ENCODE measurements at places on chromosomes 3 and 15.

GRCh38 chr3:183629546-183630301 is 5.7 kb upstream of the KLHL24 start:
- no peak for ATAC-seq

DNA sequence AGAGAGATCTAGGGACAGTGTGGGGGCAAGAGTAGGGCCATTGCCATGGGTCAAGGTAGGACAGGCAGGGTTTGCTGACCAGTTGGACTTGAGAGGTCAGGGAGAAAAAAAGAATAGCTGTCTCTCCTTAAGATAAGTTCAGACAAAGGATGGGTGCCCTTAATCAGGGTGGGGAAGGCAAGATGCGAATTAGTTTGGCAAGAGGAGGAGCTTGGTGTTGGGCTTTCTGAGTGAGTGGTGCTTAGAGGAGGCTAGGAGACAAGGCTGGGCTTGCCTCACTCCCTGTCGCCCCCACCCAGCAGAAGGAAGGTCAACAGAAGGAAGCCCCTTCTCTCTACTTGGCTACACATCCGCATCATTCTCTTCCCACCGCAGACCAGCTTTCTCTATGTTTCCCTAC is 53.9 kb upstream of the CTDSPL start:
- no peak for ATAC-seq

DNA sequence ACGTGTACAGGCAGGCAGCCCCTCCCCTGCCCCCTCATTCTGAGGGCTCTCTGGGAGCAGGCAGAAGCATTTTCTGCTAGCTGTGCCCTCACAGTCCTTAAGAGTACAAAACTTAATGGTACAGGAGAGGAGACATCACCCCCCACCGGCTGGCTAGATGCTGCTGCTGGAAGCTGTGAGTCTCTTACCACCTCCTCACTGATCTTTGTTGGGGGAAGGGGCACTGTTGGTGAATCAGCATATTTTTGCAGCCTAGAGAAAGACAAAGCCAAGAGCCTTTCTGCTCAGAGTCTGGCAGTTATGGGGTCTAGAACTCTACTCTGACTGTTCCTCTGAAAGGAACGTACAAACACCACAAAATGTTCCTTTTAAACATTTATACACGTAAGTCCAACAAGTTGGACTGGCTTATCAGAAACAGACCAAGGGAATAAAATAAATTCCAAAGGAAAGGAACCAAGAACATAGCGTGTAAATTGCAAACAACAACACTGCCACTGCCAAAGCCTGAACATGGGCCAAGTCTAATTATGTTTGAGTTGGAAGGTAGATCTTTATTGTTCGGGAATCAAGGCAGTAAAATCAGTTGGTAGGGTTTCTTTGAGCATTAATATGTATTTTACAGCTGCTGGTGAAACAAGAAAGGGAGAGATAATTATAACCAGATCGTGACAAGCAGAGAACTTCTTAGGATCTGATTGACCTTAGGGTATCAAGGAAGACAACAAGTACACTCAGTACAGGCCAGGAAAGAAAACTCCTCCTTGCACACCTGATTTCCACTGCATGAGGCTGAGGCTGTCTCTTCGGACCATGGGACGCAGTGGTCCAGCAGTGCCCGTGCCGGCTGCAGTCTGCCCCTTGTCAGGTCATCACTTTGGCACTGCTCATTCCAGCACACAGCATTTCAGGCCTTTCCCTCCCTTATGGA is 27.4 kb downstream of the CLK3 start:
- ATAC-seq = no peak

DNA sequence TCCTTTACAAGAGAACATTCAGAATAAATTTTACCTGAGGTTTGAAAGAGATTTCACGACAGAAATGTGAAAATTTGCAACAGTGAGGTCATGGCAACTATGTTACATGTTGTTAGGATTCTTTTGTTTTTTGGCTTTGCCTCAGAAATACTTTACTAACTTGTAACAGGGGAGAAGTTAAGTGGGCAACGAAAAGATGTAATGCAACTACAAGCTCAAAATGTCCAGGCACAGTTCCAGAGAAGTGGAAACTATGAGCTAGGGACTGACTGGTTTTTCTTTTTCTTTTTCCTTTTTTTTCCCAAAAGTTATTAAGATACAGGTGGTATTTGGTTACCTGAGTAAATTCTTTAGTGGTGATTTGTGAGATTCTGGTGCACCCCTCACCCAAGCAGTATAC is 111.5 kb upstream of the PPP2R3A start:
- no peak for ATAC-seq

DNA sequence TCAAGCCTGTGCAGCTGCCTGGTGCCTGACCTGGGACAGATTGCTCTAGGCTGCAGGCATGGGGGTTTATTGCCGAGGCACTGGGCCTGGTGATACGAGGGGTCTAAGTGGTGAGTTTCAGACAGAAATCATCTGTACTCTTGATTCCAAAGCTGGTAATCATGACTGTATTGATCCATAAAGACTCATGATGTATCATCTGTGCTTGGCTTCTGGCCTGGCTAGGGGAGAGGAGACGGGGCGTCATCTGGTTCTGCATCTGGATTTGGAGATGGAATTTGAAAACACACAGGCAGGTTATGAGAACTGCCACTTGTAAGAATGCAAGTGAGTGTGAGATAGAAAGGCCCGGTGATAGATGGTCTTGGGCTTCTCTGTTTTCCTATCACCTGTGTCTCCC is 337.4 kb upstream of the C2CD4B start:
- no peak for ATAC-seq

- no peak for ATAC-seq
Observed at GRCh38 chr3:66620296-66620695, 119.5 kb upstream of the LRIG1 start.

DNA sequence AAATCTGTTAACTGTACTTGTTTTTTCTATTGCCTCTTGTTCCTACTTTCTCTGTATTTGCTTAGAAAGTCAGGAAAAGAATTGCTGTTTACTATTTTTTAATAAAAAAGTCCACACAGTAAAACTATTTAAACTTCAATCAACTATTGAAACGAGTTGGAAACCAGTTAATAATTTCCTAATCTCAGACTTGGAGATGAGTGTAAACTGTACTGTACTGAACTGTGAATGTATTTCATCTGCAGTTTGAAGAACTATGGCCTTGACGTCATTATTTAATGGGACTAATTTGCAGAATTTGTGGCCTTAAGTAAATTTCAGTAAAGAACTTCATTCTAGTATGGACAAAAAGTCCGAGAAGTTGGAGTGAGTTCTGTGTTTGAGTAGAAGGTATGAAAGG is 89.1 kb downstream of the LRRC28 start:
- no peak for ATAC-seq

GRCh38 chr3:3074551-3075257 is 35.5 kb downstream of the IL5RA start:
- ATAC-seq = no peak

GRCh38 chr3:112811131-112811884 is 35.4 kb downstream of the CD200R1L start:
- no peak for ATAC-seq

GRCh38 chr15:76866716-76867321 is 38.3 kb downstream of the SCAPER start:
- no peak for ATAC-seq

DNA sequence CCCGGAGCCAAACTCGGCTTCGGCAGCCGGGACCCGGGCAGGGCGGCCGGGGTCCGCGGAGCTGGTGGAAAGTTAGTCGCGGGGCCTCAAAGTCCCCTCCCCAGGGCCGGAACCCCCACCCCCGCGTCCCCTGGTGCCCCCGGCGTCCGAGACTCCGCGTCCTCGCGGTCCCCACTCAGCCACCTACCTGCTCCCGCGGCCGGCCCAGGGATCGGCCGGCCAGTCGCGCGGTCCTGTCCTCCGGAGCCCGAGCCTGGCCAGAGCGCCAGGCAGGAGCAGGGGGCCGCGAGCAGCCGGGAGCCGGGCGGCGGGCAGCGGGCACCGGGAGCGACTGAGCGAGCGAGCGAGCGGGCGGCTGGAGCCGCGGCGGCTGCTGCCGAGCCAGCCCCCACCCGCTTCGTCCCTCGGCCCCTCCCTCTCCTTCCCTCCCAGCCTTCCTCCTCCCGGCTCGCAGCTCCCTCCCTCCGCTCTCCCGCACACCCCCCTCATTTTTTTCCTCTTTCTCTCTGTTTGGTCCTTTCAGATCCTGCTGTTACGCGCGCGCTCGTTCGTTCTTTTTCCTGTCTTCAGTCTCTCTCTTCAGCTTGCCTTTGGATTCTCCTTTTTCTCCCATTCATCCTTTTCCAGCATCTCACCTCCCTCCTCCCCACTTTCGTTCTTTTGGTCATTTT is at the start of gene MEGF11:
Gene MEGF11, minus strand, starts transcription at position 333 of the 671 bp plus-strand sequence. CDS start 125,347 bp downstream, outside the sequence.
- ATAC-seq = no peak

- ATAC-seq = no peak
Observed at GRCh38 chr3:30048431-30048830, 558.0 kb upstream of the TGFBR2 start.

- peak; percentile 86 for ATAC-seq
Observed at GRCh38 chr3:59540696-59541095, 490.9 kb upstream of the CFAP20DC start.

DNA sequence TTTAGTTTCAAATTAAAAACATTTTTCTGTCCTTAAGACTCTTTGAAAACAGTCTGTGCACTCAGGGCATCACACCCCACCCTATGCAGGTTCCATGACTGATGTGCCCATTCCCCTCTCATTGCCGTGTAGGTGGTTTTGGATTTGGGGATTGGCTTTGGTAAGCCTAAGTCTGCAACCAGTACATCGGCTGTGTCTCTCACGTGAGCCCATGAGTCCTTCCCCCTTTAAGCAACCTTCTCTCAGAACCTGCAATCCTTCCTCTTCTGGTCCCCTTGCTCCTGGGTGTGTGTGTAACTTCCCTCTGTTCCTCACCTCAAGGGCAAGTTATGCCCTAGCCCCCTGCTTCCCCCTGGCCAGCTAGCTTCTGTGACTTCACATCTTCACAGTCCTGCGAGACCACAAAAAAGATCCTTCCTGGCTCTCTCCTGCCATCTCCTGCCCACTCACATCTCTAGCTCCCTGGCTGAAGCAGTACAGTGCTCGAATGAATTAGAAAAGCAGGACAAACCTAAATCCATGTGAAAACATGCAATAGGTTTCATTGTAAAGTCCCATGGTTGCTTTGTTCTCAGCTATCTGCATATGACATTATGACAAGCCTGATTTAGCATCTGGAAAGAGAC is 126.7 kb downstream of the UACA start:
- no peak for ATAC-seq

DNA sequence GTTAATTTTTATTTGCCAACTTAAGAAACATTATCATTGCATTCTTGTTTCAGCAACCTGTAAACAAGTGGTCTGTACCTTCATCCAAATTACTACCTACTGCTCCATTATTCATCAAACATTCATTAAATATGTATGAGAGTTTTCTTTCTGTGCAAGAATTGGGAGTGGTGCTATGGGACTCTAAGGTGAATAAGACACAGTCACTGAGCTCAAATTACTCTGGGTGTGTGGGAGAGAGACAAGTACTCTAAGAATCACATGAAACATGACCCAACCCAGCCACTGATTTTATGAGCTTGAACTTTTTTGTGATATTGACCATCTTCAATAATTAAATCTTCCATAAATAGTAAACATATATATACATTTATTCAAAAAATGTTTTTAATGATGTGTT is 227.2 kb upstream of the TP63 start:
- no peak for ATAC-seq

- ATAC-seq = no peak
Observed at GRCh38 chr3:69319652-69320051, 66.2 kb downstream of the FRMD4B start.

DNA sequence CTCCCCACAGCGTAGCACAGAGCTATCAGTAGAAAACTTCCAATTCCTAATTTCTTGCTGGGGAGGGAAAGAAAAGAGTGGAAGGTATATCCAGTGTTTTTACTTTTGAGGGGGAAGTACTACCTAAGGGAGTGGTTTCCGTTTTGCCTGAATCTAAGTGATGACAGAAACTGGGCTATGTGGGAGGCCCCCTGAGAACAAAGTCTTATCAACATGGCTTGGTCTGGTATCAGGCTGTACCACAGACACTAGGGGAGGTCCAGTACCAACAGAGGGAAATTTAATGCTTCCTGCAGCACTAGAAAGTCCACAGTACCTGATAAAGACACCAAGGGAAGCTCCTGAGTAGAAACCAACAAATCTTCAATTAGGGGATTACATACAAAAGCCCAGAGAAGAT is 199.2 kb downstream of the IL5RA start:
- no peak for ATAC-seq

GRCh38 chr3:172980849-172981248 is 160.2 kb downstream of the SPATA16 start:
- no peak for ATAC-seq

- peak; percentile 67 for ATAC-seq
Observed at GRCh38 chr3:132535575-132536441, 61.3 kb upstream of the ACKR4 start.

DNA sequence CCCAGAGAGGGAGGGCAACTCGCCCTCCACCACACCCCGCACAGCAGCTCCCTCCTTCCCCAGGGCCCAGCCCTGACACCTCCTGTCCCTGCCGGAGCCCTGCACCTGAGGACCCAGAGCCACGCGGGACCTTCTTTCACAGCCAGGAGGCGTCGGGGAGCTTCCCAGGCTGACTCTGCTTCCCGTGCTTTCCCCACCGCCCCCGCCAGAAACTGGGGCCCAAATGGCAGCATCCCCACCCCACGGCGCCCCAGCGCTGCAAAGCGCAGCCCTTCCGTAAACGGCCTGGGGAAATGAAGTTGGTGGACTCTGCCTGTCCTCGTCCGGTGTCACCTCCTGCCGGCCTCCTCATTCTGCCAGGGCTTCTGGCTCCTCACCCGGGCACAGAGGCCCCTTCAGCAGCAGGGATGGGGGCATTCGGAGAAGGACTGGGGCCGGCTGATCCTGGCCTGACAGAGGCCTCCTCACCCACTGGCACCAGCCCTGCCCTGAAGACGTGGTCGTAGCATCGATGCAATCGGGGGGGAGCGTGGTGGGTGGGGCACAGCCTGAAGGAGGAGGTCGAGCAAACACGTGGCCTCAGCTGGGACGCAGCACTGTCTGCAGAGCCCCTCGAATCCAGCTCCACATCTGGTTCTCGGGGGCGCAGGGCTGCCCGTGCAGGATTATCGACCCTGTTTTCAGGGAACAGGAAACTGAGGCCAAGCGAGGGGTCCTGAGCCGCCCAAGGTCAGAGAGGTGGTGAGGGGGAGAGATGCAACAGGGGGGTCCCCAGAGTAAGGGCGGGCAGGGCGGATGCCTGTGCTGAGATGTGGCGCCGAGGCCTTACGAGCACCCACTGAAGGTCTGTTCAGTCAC is 235.4 kb downstream of the XXYLT1 start:
- no peak for ATAC-seq

GRCh38 chr3:127445581-127446343 is 144.8 kb downstream of the TPRA1 start:
- no peak for ATAC-seq

GRCh38 chr3:98962951-98963350 is 61.5 kb upstream of the DCBLD2 start:
- no peak for ATAC-seq

- ATAC-seq = no peak
Observed at GRCh38 chr3:23711916-23712494, 93.8 kb upstream of the UBE2E1 start.

DNA sequence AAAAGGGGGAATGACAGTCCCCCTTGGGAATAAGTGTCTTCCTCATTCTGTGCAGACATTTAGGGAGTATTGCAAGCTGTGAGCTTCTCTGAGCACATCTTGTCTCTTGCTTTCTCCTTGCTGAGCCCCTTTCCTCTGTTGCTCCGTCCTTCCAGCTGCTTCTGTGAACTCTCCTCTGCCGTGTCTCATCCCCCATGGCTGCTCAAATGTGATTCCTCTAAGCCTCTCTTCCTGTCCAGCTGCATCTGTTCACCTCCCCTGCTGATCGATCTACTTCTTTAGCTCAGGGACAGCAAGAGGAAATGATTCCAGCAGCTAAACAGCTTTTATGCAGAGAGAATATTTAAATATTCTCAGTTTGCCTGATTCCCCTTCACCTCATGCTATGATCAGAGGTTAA is 328.0 kb upstream of the DNAJC19 start:
- ATAC-seq = no peak

GRCh38 chr15:56249092-56249491 is 5.4 kb upstream of the RFX7 start:
- ATAC-seq = no peak

Measured in activated CD4-positive, CD25-positive, alpha-beta regulatory T cell treated with anti-CD3 and anti-CD28 coated beads, Interleukin-2, amount 50 U/mL, for 24 hours (primary cell).